ENCODE measurements at places on chromosomes 12 and 14. TPM values are rescaled to one million over a fixed set of nuclear protein-coding genes. Genes with fewer than 3 reads are reported as not detected.

GRCh38 chr12:90360300-90360699, 594.7 kb downstream of the CCER1 start:
- no peak for DNase-seq

DNA sequence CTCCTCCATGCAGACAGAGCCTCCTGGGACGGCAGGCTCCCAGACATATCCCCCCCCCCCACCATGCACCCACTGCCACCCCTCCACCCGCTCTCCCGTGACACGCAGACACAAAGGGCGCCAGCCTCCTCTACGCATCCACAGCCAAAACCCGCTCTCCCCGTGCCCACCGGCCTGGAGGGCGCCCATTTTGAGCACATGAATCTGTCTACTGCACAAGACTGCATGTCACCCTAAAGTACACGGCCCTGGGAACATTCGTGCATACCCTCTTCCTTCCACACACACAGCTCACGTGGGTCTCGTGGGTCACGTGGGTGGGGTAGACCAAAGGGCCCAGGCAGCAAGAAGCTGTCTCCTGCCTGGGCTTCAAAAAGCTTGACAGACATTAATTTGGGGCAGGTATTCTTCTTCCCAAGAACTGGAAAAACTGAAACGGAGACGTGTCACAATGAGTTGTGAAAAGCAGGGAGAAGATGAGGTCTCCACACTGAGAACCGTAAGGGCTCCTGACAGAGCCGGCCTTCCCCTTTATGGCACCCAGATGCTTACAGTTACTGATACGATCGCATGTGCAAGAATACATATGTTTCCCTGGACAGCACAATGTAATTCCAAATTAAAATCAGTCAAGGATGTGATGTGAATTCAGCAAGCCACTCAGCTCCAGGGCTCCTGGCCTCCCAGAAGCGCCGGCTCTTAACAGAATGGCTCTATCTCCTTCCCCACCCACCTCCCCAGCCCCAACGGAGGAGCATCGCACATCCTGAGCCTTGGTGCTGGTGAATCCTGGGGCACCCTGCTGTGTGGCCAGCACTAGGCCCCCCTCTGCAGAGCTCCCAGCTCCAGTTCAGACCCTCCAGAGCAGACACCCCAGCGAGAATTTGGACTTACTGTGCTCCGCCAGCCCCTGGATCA, 1.9 kb downstream of the TGFB3 start:
- DNase-seq = peak; percentile 78

DNA sequence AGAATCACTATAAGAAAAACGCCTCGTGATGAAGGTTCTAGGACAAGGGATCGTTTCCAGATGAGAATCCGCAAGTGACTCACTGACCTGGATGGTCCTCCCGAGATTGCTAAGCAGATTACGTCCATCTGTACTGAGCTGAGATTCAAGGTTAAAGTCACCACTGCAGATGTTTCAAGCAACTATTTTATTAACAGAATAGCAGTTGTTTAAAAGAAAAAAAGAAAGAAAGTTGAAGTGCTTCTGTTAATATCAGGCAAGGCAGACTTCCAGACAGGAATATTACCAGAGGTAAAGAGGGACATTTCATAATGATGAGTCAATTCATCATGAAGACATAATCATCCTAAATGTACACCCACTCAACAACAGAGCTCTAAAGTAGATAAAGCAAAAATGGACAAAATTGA, 17.9 kb downstream of the PXN start:
- no peak for DNase-seq

GRCh38 chr14:34179727-34180126, 228.9 kb upstream of the EGLN3 start:
- no peak for DNase-seq

The MSI1 gene
- polyA plus RNA-seq = 2.1 TPM

GRCh38 chr12:123816896-123817537, 54.9 kb downstream of the DNAH10 start:
- no peak for DNase-seq

The FSCB gene
- not detected for polyA plus RNA-seq

DNA sequence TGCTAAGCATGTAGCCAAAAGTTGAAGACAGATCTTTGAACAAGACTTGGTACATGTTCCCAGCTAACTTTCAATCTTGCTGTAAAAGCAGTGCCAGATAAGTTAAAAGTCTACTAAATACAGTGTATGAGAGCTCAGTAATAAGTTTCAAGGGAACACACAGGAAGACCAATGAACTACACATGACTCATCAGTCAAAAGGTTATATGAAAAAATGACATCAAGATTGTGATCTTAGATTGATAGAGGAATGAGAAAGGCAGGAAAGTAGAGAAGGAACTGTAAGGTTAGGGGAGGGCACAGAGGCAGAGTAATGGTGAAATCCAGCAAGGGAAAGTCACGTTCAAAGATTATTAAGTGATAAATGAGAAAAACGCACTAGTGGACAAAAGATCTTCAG, 249.9 kb upstream of the FLRT2 start:
- no peak for DNase-seq

DNA sequence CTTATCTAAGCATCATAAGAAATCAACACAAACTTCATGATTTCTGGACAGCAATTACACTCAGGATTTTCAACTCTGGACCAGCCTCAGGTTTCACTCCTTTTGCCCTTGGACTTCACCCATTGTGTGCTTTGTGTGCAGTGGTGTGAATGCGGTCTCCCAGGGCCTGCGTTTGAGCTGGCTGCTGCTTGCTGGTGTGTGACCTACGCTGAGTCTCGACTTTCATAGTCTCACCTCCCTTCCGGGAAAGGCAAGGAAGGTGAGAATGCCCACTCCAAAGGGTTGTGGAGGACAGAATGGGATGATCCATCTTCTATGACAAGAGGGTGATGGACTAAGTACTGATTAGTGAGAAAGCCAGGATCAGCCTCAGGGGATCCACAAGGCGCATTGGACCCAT, 228.8 kb downstream of the C12orf75 start:
- no peak for DNase-seq

DNA sequence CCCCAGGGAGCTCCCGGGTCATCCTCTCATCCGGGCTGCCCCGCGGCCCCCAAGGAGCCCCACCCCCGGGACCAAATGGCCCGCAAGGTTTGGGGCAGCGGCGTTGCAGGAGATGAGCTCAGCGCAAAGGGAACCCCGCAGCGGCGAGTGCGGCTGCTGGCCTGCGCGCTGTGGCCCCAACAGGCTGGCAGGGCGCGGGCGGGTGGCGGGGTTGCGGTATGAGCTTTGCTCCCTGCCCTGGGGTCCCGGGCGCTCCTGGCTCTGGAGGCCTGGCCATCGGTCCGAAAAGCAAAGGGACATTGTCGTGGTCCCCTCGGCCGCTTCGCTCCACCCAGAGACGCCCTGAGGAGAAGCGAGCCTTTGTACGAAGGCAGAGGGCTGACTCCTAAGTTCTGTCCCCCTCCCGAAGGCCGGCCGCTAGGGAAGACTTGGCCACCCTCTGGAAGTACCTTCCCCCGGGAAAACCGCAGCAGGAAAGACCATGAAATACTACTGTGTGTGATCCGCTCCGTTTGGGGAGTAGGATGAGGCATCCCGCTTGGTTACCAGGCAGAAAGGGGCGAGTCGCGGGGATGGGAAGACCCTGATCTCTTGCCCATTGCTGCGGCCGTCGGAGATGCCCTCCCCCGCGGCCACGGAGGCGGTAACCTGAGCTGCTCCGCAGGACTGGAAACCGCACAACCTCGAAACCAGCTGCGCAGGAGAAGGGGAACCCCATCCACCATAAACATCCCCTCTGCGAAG, 620 bp upstream of the NID2 start:
- DNase-seq = peak; percentile 63

GRCh38 chr12:69046920-69047319, 113.9 kb upstream of the CPM start:
- no peak for DNase-seq

The RBM25 gene
- polyA plus RNA-seq = 25.8 TPM

DNA sequence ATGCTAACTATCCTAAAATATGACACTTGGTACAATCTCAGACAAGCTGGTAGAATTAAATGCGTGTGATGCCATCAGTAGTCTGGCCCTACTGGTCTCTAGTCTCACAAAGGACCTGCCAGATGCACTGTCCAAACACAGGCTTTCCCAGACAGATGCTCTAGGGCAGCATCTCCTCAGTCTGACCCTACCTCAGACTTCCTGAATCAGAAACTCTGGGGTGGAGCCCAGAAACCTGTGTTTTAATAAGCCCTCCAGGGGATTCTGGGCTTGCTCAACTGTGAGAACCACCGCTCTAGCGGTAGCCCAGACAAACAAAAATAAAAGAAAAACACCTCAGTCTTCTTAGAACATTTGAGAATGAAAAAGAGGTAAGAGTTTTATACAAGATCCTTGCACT, 48.0 kb downstream of the BDKRB1 start:
- no peak for DNase-seq

GRCh38 chr12:60494244-60494643, 898.4 kb downstream of the SLC16A7 start:
- no peak for DNase-seq

DNA sequence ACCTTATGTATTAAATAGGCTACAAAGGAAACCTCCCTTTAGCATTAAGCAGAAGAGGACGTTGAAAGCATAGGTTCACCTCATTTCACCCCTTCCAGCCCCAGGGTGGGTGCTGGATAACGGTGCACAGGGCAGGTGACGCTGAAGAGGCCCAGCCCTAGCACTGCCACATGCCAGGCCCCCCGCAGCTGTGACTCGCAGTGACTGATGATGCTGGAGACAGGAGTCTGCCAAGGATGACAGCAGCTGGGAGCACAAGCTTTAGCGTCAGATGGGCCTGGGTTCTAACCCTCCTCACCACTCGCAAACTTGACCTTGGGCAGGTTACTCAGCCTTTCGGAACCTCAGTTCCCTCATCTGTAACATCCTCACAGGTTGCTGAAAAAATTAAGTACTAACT, 76.7 kb downstream of the TBK1 start:
- DNase-seq = no peak

GRCh38 chr12:19140381-19141236, 11.1 kb downstream of the PLEKHA5 start:
- DNase-seq = no peak

The NPFF gene
- not detected for polyA plus RNA-seq

The TAS2R19 gene
- polyA plus RNA-seq = 0.57 TPM

DNA sequence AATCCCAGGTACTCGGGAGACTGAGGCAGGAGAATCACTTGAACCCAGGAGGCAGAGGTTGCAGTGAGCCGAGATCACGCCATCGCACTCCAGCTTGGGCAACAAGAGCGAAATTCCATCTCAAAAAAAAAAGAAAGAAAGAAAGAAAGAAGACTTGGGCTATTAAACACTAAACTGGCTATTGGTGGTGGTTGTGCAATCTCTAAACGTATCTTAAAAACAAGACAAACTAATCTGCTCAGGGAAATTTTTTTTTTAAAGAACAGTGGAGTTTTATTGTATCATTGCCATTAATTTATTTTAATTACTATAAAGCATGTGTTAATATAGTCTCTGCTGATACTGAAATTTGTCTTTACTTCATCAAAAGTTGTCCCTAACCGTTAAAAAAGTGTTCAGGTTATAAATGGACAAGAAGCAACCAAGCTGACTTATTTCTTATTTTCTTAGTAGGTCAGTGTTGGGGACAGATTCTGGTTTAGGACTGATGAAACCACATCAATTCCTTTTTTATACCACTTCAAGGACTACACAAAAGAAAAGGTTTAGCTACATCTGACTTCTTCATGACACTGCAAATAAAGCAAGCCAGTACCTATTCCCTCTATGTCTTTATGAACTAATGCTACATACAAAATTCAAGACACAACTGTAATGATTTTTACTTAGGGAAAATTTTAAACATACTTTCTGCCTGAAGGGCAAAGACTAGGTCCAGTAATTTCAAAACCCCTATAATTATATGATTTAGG, 68.7 kb upstream of the KRAS start:
- no peak for DNase-seq

The SRRM4 gene
- polyA plus RNA-seq = 0.38 TPM

DNA sequence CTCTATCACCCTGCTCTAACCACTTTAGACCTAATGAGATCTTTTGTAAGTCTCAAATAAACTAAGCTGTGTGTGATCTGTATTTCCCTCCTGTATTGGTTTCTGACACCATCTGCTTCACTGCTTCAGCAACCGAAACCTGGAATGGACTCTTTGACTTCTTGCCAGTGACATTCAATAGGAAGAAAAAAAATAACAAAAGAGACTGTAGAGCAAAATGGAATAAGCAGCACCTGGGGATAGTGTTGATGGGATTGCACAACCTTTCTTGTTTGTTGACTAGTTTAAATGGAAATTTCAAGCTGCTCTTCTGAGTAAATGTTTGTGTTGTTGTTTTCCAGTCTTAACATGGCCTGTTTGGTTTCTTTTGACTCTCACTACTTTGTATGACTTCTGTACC, 888.6 kb upstream of the SEL1L start:
- DNase-seq = no peak

DNA sequence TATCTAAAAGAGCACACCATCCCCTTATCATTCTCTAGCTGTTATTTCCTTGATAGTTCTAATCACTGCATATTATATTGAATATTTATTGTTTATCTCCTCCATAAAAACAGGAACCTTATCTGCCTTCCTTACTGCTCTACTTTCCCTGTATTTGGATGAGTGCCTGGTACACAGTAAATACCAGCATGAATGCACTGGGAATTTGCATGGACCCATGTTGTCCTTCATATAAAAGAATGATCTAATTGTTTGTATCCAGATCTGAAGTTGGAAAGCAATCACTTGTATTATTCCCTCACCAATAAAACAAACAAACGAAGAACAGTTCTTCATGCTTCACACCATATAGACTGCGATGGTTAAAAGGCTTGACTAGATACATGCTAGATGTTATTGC, 15.3 kb upstream of the CNOT2 start:
- no peak for DNase-seq

The STAB2 gene
- polyA plus RNA-seq = 0.23 TPM

The HHIPL1 gene
- polyA plus RNA-seq = 0.75 TPM

DNA sequence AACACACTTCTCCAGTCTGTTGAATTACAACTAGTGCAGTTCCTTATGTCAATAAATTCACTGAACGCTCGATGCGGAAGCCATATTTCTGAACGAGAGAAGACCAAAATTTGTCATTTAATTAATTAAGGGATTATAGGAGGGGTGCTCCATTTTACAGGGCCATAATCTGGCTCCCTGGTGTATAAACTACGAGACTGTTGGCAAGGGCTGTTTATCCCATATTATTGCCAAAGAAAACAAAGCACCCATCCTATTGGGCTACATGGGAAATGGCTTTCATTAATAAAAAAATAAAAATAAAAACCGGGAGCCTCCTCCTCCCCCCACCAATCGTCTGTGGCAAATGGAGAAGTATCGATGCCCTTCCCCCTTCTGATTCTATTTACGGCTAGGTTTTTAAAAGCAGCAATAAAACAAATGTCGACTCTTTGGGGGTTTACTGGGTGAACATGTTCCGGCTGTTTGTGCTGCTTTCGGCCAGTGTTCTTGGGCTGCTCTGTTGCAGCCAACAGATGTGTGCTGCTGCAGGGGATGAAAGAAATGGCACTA, 24.8 kb downstream of the ATF7 start:
- no peak for DNase-seq

The C12orf60 gene
- polyA plus RNA-seq = 3.8 TPM

The GLT8D2 gene
- polyA plus RNA-seq = 9.9 TPM

GRCh38 chr12:95286713-95287112, 69.1 kb downstream of the VEZT start:
- DNase-seq = peak; percentile 60

- DNase-seq = no peak
These were observed 150.1 kb downstream of the TSPAN9 start for GRCh38 chr12:3227076-3227975.
